Glutamatergic neuron (in vitro differentiated cells): ENCODE measurements at places on chromosomes 3 and 15. TPM values are rescaled to one million over a fixed set of nuclear protein-coding genes. Genes with fewer than 3 reads are reported as not detected.

The SEMA4B gene
- 31.8 TPM for total RNA-seq

The ZPLD1 gene
- total RNA-seq = not detected

The ROBO1 gene
- total RNA-seq = 505 TPM

The CCR4 gene
- total RNA-seq = not detected

The DAZL gene
- total RNA-seq = 0.51 TPM

The PP2D1 gene
- total RNA-seq = not detected

The CCDC71 gene
- total RNA-seq = 22.1 TPM

The TUSC7 gene
- total RNA-seq = not detected

The SECISBP2L gene
- total RNA-seq = 60.2 TPM

The CLDN18 gene
- total RNA-seq = not detected

The UCN2 gene
- total RNA-seq = 4.3 TPM

The SUSD5 gene
- total RNA-seq = 2.0 TPM
